ENCODE measurements at places on chromosomes 2 and 18.

GRCh38 chr2:208711598-208711997 lies 305.0 kb downstream of the PTH2R start:
- peak; percentile 11 for DNase-seq

DNA sequence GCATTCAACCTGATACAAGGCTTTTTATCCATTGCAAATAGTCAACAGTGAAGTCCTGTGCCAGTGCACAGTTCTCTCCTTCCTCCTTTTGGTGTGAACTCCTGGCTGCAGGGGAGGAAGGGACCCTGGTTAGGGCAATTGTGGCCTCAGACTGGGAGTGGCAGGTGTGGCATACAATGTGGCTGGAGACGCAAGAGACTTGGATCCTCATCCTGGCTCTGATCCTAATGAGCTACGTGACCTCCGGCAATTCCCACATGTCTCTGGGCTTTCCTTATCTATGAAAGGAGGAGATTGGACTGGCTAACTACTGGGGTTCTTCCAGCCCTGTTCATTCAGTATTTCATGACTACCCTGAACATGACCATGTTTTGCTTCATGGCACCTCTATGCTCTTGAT lies 10.5 kb upstream of the IL1A start:
- DNase-seq = no peak

GRCh38 chr2:64695721-64696261 lies 42.1 kb upstream of the SERTAD2 start:
- DNase-seq = peak; percentile 75

- DNase-seq = peak; percentile 24
Measured at GRCh38 chr2:120667981-120668380, 67.7 kb upstream of the GLI2 start.

DNA sequence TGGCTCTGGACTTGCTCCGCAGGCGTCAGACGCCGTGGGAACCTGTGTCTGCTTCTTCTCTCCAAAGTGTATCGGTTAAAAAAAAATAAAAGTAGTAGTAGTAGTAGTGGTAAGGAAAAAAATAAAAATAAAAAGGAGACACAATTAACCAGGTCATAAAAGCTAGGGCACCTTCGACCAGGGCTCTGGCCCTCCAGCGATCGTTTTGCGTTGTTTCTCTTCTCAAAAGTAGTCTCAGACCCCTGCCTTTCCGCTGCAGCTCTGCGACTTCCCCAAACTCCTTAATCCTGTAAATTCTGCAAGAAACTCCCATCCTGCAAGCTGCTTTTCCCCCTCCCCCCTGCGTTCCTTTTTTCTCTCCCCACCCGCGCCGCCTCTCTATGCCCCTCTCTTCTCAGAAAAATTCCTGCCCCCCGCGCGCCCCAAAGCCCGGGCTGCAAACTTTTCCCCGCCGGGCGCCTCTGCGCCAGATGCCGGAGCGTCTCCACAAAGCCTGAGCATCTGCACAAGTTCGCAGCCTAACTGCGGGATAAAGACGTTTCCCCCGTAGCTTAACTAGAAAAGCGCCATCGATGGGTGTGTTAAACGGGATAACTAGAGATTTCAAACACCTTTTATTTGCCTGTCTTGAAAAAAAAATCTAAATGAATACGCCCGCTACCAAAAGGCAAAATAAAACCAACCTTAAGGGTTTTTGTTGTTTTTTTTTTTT lies 1.8 kb upstream of the SALL3 start:
- no peak for DNase-seq
